ENCODE measurements at places on chromosomes 2 and 18.

DNA sequence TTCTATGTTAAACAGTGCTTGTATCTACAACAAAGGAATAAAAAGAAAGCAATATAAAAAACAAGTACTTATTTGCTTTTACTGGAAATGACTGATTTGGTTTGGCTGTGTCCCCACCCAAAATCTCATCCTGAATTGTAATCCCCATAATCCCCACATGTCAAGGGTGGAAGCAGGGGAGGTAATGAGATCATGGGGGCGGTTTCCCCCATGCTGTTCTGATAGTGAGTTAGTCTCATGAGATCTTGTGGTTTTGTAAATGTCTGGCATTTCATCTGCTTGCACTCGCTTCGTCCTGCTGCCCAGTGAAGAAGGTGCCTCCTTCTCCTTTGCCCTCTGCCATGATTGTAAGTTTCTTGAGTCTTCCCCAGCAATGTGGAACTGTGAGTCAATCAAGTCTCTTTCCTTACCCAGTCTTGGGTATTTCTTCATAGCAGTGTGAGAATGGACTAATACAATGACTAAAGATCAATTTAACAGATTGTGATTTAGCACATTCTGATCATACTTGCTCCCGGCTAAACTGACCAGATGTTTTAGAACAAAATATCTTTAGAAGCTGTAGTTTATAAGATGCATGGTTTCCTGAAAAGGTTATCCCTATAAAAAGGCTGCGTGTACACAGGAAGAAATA, 19.9 kb downstream of the PTH2R start:
- no peak for DNase-seq

GRCh38 chr2:232927793-232928550, 57.9 kb downstream of the SNORC start:
- DNase-seq = no peak

GRCh38 chr2:188381614-188382013, 89.9 kb downstream of the GULP1 start:
- peak; percentile 78 for DNase-seq

DNA sequence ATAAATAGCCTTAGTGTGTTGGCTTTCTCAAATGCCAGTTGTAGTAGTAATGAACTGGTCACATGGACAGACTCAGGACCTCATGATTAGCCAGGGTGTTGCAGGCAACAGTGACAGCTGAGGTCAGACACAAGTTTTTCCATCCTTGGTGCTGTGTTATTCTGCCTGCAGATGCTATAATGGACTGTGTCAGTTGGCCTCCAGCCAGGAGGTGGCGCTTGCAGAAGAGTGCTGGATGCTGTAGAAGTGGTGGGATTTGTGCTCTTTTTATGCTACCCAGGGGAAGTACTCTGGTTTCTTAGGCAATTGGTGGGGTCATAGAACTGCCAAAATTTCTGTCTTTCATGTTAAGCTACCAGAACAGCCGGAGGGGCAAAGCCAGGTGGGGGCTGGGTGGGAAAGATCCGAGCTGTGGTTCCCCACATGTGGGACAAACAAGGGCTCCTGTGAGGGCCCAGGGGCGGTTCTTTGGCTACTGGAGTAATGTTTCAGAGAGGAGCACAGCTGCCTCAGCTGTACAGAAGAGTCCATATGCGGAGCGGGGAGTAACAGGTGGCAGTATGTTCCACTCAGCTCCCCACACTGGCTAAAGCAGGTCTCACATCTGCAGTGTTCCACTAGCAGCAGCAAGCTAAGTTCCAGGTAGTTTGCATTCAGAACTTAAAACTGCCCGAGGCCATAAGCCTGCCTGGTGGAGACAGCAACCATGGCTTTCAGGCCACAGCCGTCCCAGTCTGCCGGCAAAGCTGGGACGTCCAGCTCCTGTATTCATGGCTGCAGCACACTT, 104.4 kb downstream of the GULP1 start:
- DNase-seq = no peak

DNA sequence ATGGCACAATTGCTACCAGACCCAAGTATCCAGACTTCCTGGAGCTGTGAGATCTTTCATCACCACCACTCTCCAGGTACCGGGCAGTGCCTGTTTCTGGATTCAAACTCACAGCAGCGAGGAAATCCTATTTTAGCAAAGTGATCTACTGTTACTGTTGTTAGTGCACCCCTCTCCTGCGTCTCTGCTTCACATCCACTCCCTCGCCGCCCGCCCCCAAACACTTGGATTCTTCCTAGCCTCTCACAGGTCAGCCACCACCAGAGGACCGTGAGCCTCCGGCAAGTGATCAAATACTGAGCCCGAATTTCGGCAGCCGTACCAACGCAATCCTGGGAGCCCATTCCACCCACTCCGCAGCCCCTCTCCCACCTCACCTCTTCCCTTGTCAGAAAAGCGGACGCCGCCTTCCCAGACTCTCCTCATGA, 519 bp downstream of the METTL4 start:
- peak; percentile 69 for DNase-seq

DNA sequence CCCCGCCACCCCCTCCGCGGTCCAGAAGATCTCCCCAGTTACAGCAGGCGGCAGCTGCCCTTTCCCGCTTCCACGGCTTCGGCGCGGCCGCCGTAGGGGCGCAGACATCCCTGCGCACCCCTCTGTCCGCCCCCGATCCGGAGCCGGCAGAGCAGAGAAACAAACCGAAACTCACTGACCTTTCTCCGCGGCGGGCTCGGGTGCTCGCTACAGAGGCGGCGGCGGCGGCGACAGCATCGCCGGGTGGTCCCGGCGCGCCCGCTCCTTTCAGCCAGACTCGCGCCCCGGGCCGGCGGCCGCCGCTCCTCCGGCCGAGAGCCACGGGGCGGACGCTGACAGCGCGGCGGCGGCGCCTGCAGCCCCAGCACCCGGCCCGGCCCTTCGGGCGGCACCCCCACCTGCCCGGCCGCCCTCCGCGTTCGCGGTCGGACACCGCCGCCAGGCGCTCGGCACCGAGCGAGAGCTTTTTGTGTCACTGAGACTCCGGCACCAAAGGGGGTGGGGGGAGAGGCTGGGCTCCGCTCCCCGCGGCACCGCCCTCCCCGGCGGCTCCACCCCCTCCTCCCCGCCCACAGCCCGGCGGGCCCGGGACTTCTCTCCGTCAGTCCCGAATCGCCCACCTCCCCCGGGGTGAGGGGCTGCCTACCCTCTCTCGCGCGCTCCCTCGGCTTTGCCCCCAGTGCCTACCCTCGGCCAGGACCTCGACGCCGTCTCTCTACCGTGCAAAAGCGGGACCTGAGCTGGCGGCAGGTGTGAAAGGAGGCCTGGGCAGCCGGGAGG, 1.4 kb upstream of the RNF152 start:
- peak; percentile 79 for DNase-seq

DNA sequence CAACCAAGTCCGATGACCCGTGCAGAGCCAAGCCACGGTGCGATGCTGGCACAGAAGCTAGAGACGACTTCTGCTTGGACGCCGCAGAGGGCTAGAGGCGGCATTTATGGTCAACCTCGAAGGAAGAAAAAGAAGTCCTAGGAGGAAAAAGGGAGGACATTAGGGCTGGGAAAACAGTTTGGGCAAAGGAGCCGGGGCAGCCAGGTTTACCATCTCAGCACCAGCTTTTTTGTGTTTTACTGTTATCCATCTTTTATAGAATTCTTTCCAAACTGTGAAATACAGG, 643 bp upstream of the DTNB start:
- DNase-seq = no peak

DNA sequence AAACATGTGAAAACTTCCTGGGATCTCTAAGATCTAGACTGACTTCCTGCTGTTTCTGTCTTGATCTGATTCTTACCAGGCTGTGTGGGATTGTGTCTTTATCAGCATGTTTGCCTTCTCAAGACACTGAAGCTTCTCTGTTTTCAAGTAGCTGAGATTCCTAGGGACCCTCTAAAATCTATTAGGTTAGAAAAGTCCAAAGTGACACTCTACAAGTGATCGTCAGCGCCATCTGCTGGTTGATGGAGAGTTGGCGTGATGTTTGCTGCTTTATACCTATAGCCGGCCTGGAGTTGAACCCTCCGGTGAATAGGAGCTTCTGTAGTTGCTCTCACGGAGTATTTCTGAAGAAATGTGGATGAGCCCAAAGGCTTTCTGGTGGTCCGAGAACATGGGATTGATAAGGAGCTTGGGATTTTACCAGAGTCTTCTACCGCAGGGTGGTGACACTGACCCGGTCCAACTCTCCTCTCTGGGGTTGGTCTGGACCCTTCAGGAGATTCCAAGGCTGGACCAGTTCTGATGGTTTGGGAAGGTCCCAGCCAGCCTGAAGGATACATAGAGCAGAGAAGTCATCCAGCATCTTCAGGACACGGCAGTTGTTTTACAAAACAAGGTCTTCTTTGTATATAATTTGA, 96.0 kb upstream of the TTC39C start:
- DNase-seq = no peak

DNA sequence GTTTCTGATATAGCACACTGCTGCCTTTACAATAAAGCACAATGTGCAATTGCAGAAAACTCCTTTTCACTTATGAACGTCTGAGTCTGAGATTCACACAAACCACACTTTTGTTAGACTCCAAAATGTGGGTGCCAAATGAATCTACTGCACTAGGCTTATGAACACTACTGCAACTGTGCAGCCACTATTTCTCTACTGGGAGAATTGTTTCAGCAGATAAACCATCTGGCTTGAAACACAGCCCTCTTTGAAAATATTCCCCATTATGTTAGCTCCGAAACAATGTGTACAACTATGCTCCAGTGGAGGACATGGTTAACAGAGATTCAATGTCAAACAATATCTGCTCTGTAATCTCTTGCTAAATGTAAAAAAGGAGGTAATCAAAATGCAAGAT, 188.7 kb upstream of the ZEB2 start:
- no peak for DNase-seq

DNA sequence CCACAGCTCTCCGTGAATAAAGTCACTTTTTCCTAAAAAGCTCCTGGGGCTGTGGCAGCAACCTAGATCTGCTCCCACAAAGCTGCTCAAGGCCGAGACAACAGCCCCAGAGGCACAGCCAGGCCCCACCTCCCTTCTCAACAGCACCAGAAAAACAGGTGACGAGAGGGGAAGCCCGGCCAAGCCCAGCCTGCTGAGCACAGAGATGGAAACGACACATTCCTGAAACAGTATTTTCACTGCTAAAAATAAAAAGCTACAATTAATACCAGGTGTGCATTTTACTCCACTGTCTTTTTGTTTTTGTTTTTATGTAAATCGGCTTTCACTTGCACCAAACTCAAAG, 199.3 kb downstream of the HDAC4 start:
- DNase-seq = no peak

DNA sequence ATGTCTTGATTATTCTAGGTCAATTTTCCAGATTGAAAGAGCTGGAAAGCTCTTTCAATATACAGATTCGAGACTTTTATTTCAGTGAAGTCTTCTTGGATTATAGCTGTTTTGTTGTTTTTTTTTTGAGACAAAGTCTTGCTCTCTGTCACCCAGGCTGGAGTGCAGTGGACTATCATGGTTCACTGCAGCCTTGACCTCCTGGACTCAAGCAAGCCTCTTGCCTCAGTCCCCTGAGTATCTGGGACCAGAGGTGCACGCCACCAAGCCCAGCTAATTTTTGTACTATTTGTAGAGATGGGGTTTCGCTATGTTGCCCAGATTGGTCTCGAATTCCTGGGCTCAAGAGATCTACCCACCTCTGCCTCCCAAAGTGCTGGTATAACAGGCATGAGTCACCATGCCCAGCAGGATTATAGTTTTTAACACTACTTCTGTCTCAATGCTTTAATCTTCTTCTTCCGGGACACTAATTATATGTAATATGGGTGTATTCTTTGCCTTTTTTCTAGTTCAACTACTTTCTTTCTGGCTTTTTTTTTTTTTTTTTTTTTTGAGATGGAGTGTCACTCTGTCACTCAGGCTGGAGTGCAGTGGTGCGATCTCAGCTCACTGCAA, 62.3 kb downstream of the USP37 start:
- no peak for DNase-seq

- no peak for DNase-seq
These were observed 89.9 kb upstream of the DNMT3A start for GRCh38 chr2:25431604-25432003.

- DNase-seq = no peak
These were observed 394.1 kb upstream of the ATP5MC3 start for GRCh38 chr2:175575346-175576258.

GRCh38 chr2:94870440-94871225, 597 bp upstream of the TEKT4 start:
- no peak for DNase-seq

DNA sequence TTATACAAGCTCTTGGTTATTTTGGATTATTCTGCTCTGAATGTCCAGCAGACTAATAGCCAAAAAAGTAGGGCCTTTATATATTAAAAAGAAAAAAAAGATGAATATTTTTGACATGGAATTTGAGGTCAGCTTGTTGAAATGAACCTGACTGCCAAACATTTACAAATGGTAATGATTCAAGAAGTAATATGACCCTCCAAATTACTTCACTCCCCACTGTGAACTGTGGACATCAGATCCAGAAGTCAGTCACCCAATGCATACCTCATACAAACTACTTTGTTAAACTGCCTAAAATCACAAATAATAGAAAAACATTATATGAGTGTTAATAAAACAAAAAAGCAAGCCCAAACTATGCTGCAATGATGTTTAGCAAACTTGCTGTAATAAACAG, 10.0 kb downstream of the EPG5 start:
- no peak for DNase-seq

GRCh38 chr2:85534099-85534498, 4.9 kb upstream of the MAT2A start:
- no peak for DNase-seq

DNA sequence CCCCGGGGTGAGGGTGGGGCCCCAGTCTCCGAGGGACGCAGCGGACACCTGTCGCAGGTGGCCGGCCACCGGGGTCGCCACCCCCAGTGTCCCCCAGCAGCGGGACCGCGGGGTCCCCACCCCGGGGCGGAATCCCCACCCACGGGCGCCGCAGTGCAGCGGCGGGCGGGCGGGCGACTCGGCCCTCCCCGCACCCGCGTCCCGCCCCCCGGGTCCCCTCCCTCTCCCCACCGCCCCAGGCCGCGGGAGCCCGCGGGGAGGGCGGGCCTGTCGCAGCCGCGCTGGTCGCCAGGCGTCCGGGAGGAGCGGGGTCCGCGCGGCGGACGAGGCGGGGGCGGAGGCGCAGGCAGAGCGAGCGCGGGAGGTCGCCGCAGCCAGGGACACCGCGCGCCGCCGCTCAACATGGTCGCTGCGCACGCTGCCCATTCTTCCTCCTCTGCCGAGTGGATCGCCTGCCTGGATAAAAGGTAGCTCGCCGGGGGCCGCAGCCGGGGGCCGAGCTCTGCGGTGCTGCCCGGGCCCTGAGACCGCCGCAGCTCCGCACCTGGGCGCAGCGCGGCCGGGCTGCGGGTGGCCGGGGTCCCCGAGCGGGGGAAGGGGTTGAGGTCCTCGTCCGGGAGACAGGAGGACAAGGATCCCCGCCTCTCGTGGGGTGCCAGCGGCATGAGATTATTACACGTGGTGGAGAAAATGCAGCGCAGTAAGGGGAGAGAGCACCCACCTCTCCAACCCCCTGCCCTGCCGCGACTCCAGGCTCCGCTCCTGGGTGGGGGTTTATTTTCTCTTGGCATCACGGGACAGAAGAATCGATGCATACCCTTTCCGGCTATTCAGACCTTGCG, at the start of gene RAPGEF4:
Gene RAPGEF4, plus strand, starts transcription at position 264 of the 842 bp plus-strand sequence. Its CDS starts 139 bp downstream, at position 403.
- DNase-seq = no peak

DNA sequence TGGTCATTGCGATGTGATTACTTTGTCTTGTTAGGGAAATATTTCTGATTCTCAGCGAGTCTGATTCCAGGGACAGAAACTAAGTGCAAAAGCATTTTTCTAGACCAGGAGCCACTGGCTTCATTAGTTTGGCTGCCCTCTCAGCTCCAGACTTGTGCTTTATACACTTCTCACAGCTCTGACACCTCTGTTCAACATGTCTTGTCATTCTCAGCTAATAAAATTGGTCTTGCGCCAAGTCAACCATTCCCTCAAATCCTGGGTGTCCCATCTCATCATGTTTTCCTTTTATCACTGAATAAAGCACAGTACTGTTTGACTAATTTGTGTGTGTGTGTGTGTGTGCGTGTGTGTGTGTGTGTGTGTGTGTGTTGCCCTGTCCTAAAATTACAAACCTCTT, 215.5 kb upstream of the EPHA4 start:
- no peak for DNase-seq

Data from mammary epithelial cell (primary cell).